Effector memory CD4-positive, alpha-beta T cell (primary cell): ENCODE measurements at places on chromosomes 4 and X.

DNA sequence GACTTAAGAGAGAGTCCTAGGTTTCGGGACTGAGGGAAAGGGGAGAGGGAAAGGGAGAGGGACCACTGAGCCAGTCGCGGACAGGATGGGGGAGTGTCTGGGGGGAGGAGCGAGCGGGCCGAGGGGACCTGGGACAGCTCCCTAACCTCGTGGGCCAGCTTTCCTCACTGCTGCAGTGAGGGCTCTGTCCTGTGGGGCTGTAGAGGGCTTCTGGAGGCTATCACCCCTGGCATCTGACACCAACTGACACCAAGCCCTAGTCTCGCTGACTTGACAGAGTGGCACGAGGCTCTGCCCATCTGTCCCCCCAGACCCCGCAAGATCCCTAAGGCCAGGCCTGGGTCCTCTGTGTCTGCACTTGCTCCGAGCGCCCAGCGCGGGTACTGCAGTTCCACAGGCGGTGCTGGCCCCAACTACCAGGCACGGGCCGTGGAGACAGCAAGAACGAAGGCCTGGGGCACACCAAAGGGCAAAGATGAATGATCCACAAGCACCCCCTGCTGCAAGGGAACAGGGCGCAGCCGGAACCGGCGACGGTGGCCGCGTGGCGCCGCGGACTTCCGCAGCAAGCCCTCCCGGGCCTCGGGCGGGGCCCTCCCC is 465 bp downstream of the HAUS7 start:
- no peak for DNase-seq

DNA sequence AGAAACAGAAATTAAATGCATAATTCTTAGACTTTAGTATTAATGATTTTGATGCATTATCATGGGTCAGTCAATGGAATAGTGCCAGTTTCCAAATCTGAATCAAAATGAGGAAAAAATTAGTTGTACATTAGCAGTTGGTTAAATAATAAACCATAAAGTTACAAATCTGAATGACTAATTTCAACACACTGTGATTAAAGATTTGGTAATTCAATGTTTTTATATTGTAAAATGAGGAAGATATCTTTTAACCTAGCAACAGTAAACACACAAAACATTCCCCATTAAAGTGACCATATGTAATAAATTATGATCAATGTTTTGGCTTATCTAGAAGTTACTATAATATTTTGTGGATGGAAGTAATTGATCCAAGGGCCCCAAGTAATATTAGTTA is 1.6 kb downstream of the FBXO8 start:
- DNase-seq, result no peak

- no peak for DNase-seq
These were observed 47.7 kb downstream of the SPRY1 start for GRCh38 chr4:123444290-123444731.

DNA sequence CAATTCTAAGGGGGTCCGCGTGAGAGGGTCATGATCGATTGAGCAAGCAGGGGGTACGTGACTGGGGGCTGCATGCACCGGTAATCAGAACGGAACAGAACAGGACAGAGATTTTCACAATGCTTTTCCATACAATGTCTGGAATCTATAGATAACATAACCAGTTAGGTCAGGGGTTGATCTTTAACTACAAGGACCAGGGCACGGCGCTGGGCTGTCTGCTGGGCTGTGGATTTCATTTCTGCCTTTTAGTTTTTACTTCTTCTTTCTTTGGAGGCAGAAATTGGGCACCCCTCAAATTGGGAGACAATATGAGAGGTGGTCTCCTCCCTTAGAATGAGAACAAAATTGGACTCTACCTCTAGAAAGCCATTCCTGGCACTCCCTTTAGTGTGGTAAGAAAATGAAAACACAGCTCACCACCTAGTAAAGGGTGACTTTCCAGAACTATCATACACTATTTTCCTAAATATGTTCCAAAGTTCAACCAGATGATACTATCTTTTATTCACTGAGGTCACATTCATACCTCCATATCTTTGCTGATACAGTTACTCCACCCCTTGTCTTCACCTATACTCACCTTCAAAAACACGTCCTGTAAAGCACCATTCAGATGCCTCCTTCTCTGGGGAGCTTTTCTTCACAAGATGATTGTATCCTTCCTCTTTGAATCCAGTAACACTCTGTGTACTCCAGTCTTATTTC is 1058.3 kb upstream of the SLIT2 start:
- no peak for DNase-seq
